ENCODE measurements at places on chromosomes 1 and 21.
A peak's percentile ranks its signal among the peaks of the same experiment; 100 is the strongest.

DNA sequence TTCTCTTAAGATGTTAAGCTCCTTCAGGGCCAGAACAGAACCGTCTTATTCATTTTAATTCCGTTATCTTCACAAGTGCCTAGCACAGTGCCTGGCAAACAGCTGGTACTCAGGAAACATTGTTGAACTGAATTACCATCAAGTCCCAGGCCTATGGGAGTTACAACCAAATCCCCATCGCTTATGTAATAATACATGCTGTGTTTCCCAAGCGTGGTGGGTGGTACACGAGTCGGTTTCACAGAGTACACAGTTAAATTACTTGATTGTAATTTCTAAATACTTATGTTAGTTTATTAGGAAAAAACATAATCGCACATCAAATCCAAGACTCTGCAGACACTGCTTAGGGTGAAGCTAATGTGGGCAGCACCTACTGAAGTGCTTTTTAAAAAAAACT lies 1.0 kb downstream of the ANGEL2 start:
- DNase-seq = peak; percentile 17

GRCh38 chr1:190478149-190479049 lies 735 bp upstream of the BRINP3 start:
- DNase-seq = peak; percentile 87

DNA sequence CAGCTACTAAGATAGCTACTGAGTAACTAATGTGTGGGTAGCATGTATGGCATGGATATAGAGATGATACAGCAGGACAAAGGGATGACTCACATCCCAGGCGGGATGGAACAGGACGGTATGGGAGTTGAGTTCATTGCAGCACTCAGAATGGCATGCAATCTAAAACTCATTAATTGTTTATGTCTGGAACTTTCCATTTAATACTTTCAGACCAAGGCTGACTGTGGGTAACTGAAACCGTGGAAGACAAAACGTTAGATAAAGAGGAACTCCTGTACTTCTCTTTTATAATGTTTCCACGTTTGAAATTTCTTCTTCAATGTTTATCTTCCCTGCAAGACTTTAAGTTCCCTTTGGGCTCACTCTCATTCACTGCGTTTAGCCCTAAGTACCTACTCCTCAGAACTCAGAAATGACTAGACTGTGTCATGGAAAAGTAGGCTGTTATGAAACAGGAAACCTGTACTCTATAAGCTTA lies 151.9 kb downstream of the MAGI3 start:
- DNase-seq = no peak

GRCh38 chr1:228343191-228343661 lies 63.4 kb downstream of the TRIM11 start:
- DNase-seq = no peak

DNA sequence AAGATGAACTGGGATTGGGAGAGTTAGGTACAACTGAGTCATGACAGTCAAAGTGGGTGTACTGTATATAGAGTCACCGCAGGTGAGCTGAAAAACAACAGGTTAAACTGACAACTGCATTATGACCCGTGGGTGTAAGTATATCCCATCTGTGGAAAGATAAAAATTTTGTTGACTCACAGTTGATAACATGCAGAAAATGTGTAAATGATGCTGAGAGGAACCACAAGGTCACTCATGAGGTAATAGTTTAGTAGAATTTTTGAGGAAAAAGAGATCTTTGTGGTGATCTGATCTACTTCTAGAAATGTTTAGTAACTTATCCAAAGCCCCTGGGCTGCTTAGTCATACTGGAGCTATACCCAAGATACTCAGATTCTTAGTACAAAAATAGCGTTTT lies 838 bp downstream of the OR2C3 start:
- DNase-seq = no peak

DNA sequence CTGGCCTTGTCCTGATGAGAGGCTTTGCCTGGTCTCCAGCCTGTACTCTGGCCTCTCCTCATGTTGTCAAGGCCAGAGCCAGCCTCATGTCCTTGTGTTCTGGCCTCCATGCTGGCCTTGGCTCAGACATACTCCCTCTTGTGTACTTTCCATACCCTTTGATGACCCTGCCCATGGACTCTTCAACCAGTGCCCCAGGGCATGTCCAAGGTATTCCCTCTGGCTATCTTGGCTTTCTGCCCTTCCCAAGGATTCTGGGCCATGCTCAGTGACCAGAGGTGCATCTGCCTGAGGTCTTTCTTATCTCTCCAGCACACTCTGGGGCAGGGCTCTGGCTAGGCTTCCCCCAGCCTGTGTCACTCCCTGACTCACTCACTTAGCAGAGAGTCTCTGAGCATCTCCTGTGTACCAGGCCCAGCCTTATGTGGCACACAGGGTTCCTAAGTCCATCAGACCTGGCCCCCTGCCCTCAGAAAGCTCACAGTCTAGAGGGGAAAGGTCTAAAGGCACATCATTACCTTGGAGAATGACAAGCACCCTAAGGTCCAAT lies 141.4 kb upstream of the GRIK3 start:
- no peak for DNase-seq

GRCh38 chr1:199843861-199844260 lies 183.6 kb upstream of the NR5A2 start:
- DNase-seq = no peak

- peak; percentile 47 for DNase-seq
These were observed at the start of gene GNB1 for GRCh38 chr1:1890506-1891348. Gene GNB1 (minus strand): TSS chr1:1891087. CDS start chr1:1825453, 65,634 bp downstream.

GRCh38 chr1:76210160-76210559 lies 135.6 kb downstream of the ST6GALNAC3 start:
- DNase-seq = no peak

DNA sequence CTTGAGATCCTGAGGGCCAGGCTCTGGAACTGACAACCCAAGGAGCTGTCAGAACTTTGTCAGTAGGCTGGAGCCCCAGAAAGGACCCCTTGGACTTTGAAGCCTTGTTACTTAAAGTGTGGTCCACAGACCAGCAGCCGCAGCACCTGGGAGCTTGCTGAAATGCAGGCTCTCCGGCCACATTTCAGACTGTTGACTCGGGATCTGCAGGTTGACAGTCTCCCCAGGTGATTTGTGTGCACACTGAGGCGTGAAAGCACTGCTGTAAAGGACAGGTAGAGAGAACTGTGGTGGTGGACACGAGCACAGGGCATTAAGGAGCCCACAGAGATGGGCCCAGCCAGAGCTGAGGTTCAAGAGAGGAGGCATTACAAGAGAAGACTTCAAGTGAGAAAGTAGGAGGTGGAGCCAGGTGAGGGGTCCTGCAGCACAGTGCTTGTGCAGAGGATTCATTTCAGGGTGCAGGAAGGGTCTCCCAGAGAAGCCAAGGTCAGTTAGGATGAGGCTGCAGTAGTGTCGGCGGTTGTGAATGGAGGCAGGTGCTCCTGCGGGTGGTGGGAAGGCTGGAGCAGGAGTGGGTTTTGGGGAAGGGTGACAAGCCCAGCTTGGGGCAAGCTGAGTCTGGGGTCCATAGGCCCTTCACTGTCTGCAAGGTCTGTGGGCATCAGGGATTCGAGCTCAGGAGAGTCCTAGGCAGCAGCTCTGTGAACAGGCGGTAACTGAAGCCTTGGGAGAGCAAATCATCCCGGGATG lies 4.6 kb downstream of the HYI start:
- no peak for DNase-seq

DNA sequence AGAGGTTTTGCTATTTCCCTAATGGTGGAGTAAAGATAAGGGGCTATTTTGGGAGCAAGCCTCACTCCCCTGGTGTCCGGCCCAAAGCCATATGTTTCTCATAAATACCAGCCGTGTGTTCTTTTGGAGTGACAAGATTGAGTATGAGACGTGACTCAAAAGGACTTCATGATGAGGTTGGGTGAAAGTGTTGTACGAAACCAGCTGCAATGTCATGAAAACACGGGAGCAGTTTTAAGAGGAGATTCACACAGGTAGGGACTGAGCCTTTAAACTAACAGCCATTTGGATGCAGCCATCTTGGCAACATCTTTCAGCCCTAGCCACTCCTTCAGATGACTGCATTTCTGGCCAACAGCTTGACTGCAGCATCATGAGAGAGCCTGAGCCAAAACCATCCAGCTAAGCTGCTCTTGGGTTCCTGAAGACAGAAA lies 532.3 kb upstream of the USP24 start:
- DNase-seq = no peak

DNA sequence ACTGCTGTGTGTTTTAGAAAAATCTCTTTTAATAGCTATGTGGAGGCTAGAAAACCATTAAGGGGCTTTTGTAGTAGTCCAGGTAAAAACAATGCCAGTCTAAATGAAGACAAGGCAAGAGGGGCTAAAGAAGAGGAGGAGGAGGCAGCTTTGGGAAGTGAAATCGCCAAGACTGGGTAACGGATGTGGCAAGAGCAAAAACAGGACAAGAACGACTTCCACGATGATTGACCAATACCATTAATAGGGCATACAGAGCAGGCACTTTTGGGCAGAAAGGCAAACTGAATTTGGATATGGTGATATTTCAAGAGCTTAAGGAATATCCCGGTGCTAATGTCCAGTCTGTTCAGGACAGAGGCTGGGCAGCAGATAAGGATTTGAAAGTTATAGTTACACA lies 22.0 kb downstream of the COA6 start:
- no peak for DNase-seq

GRCh38 chr1:109901524-109902145 lies 9.0 kb upstream of the CSF1 start:
- no peak for DNase-seq

GRCh38 chr1:22626237-22627157 lies 9.9 kb upstream of the C1QA start:
- peak; percentile 56 for DNase-seq

DNA sequence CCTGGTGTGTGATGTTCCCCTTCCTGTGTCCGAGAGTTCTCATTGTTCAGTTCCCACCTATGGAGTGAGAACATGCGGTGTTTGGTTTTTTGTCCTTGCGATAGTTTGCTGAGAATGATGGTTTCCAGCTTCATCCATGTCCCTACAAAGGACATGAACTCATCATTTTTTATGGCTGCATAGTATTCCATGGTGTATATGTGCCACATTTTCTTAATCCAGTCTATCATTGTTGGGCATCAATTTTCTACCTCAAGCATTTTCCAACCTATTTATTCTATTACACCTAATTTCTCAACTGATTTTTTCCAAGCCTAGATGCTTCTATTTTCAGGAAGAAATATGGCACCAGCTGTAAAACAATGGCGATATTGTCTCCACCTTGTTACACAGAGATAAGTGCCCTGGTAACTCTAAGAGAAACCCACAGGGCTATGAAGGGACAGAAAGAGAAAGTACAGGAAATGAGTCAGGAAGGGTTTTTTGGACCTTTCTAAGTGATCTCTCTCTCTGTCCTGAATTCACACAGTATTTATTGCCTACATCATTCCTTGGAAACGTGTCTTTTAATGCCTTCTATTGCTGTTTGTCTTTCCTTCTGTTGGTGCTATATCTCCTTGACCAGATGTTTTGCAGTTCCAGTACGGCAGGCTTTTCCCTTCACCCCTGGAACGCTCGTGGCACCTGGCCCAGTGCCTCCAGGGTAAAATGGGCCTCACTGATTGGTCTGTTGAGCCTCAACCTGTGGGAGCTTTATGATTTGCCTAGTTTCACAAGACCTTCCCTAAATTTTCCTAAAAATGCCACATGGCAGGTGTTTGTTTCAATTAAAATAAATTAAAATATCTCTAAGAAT lies 14.6 kb upstream of the JAK1 start:
- no peak for DNase-seq
